ENCODE measurements at places on chromosomes 1 and 21.

DNA sequence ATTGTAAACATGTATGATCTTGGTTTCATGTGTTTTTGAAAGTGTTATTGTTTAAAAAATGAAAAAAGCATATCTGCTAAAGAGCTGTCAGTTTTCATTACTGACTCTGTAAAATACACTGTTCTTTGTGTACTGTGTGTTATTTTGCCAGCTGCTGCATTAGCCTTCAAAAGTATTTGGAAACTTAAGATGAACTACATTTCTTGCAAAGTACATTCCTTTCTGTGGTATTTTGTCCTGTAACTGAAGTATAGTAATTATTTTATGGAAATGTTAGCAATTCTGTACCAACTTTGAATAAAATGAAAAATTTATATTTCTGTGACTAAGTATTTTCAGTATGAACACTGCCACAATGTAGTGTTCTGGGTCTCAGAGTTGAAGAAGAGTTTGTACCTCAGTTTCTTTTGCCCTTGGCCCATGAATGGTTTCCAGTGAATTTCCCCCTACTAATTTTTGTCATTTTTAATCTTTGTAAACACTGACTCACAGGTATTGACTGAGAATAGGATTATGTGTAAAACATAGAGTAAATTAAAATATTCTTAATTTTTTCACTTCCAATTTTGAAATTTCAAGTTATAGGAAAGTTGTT, 32.7 kb downstream of the MRPS6 start:
- no peak for DNase-seq

DNA sequence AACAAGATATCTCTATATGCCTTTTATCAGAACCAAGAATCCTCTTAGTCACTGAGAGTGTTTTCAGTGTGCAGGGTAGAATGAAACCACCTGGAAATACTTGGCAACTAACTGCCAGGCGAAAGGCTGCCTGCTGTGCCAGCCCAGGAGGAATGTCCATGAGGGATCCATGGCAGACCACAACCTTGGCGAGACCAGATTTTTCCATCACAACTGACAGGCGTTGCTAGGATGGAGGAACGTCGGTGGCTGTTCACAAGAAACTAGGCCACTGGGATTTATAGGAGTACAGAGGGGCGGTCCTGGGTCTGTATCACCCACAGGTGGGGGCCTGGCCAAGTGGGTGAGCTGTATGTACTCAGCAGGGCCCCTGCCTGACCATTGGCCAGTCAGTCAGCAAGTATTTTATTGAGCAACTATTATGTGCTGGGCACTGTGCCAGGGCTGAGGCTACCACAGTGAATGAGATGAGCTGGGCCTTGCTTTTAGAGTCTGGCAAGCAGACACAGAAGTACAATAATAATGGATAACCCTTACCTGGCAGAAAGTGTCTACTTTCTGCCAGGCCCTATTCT, 199.4 kb downstream of the FOXD2 start:
- DNase-seq, result no peak

- DNase-seq, result no peak
Measured at GRCh38 chr1:180486092-180486491, 16.3 kb downstream of the ACBD6 start.

- DNase-seq, result no peak
Measured at GRCh38 chr1:152902636-152903035, 5.7 kb upstream of the IVL start.

DNA sequence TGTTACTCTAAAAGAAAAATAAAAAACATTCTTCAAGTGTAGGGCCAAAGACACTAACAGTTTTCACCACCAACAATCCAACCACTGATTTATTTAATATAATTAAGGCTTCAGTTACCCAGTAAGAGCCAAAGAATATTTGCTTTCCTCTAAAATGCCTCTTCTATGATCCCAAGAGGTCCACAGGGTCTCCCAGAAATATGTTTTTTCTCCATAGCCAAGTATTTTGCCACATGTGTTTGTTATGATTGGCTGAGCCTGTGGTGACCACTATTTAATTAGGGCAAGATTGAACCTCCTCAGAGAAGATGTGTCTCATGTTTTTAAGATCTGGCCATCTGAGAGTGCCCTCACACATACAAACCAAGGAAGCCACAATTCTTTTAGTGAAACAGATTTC, 135.9 kb downstream of the TPR start:
- DNase-seq, result no peak

DNA sequence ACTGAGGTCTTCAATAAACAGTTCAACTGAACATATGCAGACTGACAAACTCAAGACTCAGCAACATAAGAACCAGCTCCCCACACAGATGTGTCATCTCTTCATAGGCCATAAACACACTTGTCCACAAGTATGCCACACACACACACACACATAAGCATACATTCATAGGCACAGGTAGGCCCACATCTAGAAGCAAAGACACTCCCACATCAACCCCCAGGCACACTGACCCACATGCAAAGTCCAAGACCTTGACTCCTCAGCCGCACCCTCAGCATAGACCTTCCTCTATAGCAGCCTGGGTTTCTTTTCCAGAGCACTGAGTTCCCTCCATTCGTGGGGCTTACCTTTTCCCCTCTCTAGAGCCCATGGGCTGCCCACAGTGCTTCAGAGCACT, 1.4 kb downstream of the LAD1 start:
- DNase-seq, result no peak

- no peak for DNase-seq
Measured at GRCh38 chr1:2099886-2100779, 49.9 kb downstream of the PRKCZ start.

GRCh38 chr1:182617014-182617429, 12.8 kb upstream of the RGS16 start:
- no peak for DNase-seq

DNA sequence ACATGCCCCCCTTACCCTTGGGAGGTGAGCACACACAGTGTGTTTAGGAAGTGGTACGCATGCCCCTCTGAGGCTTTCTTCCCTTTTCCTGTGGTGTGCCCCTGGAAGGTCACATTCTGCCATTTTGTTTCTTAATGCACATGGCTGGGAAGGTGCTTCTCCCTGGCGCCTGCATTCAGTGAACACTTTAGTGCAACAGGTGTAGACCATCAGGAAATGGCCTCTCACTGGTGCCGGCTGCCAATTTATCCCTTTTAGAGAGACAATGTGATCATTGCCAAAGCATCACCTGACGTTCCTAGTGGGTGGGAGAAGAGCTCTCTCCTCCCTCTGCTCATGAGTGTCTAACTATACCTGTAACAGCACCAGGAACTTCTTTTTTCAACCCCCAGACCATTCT, 51.8 kb upstream of the PDE9A start:
- DNase-seq, result no peak

DNA sequence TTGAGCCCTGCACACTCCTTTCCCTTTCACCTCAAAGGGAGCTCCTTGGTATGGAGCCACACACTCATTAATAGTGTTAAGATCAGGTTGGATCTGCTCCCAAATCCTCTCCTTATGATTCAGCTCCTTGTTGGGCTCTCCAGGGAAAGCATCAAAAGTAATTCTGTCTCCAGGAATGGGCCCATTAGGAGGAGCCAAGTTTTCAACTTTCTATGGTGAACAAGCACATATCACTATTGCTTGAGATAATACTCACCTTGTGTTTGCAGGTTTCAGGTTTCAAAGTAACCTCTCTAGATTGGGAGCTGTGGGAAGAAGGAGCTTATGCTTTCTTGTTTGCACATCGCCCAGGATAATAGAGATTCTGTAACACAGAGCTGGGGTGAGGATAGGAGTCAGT, 164.8 kb downstream of the TNFSF18 start:
- DNase-seq, result no peak

GRCh38 chr1:62849031-62849430, 65.1 kb downstream of the ATG4C start:
- no peak for DNase-seq

DNA sequence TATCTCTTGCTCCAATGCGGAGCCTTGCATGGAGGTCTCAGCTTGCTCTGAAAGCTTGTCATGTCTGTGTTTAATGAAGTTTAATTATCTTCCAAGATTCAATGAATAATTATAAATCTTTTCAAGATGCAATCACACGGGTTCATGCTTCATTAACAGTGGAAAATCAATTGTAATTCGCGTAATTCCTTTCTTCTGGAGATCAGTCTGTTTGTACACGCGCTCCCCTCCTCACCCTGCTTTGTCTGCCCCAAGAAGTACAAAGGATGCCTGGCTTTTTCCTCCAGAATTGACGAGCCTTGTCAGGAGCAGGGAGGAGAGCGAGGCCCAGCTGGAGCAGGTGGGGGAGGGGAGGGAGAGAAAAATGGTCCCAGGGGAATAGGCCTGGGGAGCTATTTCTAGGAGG, 65.0 kb upstream of the DISP3 start:
- no peak for DNase-seq

DNA sequence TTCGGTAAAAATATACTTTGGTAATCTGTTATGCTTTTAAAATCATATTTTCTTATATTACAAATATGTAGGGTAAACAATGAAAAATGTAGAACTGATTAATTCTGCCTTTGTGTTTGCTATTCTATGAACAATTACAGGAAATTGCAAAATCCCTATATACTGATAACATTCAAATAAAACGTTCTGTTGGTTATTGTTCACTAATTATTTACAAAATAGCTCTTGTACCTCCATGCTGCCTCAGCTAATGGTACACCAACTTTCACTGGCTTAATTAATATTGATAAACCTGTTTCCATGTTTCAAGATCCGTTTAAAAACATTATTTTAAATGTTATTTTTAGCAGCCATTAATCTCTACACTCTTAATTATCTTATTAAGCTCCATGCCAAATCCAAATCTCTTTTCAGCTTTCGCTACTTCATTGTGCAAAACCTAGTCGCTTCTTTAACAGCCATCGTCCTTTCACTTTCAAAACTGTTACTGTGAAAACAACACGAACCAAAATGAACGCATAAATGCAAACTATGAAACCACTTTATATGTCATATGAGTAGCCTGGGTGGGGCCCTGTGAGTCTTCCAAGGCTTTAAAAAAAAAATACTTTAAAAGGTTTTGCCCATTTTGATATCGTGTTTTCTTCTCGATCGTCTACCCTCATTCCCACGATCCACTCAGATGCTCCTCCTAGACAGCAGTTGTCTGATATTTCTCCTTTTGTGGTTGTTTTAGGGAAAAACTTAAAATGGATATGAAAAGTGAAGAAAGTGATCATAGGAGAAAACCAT, 807.1 kb downstream of the USP25 start:
- DNase-seq, result no peak

- DNase-seq, result no peak
Measured at GRCh38 chr1:115564201-115564600, 77.6 kb upstream of the VANGL1 start.

DNA sequence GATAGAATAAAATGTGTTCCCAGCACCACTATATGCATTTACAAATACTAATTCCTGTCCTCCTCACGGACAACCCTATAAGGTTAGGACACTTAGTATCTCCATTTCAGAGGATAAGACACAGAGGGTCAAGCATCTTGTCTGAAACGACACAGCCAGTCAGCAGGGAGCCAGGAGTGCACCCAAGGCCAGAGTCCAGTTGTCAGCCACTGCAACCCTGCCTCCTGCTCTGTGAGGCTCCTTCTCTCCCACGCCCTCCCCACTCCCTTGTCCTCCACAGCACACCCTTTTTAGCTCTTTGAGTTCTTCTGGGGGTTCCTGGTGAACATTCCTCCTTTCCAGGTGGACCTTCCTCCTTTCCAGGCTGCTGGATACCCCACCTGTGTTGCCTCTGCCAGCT, 119.0 kb upstream of the TNR start:
- DNase-seq, result no peak

GRCh38 chr1:87370544-87370943, 41.9 kb downstream of the LMO4 start:
- DNase-seq, result no peak

GRCh38 chr1:44596511-44596910, 77.8 kb downstream of the TMEM53 start:
- no peak for DNase-seq

DNA sequence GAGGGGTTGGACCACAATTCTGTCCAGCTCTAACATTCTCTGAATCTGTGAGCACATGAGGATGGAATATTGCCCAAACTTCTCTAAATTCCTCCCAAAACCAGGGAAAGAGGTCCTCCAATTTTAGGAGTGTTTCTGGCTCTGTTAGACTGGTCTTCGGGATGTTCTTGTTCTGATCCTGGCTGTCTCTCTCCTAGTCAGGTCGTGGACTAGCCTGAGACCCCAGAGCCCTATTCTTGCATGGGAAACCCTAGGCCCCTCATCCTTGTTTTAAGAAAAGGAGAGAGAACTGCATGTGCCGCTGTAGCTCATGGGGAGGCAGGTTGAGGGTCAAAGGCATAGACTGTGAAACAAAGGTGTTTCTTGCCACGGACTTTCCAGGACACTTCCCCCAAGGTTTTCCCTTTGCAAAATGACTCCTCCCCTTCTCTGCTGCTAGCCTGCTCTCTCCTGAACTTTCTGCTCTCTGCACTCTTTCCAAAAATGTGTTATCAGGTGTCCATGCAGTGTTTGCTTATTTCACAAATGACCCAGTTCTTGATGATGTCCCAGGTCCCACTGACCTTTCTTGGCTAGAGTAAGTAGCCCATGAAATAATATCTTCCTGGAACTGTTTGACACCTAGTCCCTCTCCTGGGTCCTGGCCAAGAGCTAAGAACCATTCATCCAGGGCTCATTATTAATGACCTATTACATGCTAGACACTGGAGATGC, 29.3 kb upstream of the RD3 start:
- no peak for DNase-seq

GRCh38 chr1:184986250-184986649, 11.9 kb upstream of the NIBAN1 start:
- no peak for DNase-seq

DNA sequence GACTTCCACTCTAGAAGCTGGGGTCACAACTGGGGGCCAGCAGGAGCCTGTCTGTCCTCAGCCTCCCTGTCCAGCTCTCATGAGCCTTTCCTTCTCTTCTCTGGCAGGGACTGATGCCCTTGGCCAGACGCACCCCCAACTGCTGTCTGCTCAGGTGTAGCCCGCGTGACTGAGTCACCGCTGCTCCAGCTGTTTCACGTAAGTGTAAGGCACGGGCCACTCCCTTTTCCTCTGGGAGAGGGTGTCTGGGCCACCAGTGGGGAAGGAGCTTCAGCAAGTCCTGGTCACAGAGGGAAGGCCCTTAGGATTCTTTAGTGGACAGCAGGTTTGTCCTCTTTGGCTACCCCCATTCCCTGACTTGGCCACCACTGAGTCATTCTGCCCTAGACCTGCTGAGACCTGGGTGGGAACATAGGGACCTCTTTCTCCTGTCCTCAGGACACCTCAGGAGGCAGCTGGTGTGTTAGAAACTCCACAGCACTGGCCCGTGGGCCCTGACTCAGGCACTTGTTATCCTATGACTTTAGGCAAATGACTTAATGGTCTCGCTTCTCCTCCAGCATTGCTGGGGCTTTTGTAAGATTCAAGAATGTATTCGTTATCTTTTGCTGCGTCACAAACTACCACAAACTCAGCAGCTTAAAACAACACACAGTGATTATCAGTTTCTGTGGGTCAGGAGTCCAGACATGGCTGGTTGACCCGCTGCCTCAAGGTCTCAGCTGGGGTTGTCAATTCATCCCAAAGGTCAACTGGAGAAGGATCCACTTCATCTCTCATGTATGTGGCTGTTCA, 64.8 kb downstream of the FAM163A start:
- no peak for DNase-seq

Data from central memory CD8-positive, alpha-beta T cell (primary cell).